ENCODE measurements at places on chromosomes 2 and 18.
A peak's percentile ranks its signal among the peaks of the same experiment; 100 is the strongest.

DNA sequence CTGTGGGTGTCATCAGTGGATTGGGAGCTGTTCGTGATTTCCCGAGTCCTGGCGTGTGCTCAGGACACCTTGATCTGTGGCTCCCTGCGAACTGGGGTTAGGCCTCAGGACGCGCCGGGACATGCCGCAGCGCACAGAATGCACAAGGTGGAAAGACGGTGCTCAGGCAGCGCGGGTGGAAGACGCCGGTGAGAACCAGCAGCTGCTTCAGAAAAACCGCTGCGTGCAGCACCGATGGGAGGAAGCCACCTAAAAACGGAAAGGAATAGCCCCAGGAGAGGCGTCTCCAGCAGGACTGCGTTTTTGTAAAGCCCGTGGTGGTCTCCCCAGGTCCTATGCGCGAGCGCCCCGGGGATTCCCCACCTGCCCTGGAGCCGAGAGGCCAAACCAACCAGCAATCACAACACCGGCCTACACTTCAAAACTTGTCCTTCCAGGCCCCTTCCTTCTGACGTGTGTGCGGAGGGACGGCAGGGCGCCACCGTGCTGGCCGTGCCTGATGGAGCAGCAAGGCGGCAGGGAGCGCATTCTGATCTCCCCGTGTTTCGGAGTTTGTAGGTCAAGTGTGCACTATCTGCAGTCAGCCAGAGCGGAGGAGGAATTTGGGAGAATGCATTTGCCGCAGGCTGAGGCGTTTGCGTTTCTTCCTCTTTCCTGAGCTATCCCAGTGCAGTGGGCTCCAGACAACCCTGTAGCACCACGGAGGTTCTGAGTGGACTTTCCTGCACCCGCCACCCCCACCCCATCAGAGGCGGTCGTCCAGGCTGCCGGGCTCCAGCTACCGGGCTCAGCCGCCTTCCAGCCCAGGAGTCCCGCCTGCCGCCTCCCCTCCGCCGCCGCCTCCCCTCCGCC, 32.2 kb downstream of the RTP5 start:
- DNase-seq: no peak

DNA sequence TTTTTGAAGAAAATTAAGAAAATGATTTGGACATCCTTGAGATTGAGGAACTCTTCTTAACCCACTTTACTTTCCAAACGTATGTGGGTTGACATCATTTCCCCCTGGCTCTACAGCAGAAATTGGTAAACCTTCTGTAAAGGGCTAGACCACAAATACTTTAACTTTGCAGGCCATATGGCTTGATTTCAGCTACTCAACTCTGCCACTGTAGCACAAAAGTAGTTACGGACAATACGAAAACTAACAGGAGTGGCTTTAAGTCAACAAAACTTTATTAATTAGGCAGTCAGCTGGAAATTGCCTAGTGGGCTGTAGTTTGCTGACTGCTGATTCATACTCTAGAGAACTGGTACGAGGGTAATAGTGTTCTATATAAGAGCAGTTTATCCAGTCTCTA, 83.2 kb upstream of the DTNB start:
- no peak for DNase-seq

- no peak for DNase-seq
Measured at GRCh38 chr2:224927646-224928173, 114.6 kb downstream of the DOCK10 start.

DNA sequence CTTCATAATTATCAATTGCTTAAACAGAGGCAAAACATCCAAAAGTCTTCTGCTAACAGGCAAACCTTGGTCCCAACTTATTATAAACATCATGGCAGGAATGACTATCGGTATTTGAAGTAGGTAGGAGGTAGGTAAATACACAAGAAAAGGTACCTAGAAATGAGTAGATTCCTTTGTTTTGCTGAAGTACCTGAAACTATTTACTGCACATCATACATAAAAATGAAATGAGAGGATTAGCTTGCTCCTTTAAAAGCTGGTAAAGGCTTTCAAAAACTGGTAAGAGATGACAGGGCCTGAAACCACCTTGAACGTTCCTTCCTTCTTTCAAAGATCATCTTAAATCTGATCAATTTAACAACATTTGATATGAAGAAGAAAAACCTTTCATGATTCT, 55.2 kb upstream of the MAPRE2 start:
- no peak for DNase-seq

GRCh38 chr2:232567721-232568120, 17.2 kb downstream of the EIF4E2 start:
- DNase-seq: no peak

DNA sequence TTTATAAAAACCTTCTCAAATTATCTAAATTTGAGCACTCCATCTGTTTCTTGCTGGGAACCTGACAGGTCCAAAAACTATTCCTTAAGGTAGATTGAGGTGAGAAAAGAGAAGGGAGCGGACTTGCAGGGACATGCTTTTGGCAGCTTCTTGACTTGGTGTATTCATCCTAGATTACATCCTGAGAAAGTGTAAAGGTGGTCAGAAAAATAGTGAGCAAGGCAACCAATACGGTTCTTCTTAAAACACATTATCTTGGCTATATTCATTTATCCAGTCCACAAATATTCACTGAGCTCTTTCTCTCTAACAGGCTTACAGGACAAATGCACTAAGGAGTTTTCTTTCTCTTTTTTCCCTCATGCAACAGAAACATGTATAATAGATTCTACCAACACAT, 230.0 kb downstream of the LRP1B start:
- DNase-seq: peak; percentile 8

DNA sequence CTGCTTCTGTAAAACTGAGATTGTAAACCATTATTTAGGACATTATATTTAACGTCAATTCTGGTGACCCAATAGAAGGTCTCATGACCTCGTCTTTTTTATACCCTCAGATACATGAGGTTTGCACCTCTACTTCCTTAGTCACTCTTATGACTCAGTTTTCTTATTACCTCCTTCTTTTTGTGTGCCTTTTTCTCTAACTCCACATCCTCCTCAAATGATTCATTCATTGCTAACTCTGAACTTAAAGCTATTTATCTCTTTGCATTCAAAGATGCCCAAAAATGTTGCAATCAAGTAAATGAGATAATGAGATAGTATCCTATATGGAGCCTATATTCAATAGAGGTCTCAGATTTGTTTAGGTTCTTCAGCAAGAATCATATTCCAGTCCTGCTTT, 121.0 kb upstream of the KYNU start:
- DNase-seq: no peak

- no peak for DNase-seq
Measured at GRCh38 chr2:203949228-203949627, 12.7 kb downstream of the ICOS start.

- DNase-seq: no peak
Measured at GRCh38 chr2:70906439-70907005, 29.2 kb upstream of the ATP6V1B1 start.

GRCh38 chr18:24941174-24941951, 410.6 kb downstream of the ZNF521 start:
- no peak for DNase-seq

DNA sequence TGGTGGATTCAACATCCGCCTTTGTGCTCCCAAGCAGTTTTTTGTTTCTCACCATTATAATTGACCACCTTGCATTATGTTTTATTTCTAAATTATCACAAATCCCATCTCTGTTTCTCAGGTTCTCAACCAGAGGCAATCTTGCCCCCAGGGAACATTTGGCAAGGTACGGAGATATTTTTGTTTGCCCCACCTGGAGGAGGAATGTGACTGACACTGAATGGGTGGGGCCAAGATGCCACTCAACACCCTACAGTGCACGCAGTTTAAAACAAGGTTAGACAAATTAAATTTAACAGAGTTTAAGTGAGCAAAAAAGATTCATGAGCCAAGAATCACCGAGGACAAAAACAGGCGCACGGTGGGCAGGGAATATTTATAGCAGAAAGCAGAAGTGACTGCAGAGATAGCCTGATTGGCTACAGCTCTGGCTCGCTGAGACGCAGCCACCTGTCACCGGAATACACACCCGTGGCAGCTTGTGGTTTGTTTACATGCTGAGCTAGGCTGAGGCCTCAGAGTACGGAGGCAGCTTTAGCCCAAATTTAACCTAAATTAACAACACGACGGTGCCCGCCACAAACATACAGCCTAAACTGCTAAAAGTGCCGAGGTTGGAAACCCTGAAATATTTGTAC, 150.0 kb upstream of the ALKAL2 start:
- DNase-seq: peak; percentile 51

GRCh38 chr18:35949090-35949489, 23.4 kb upstream of the RMP24 start:
- DNase-seq: no peak

DNA sequence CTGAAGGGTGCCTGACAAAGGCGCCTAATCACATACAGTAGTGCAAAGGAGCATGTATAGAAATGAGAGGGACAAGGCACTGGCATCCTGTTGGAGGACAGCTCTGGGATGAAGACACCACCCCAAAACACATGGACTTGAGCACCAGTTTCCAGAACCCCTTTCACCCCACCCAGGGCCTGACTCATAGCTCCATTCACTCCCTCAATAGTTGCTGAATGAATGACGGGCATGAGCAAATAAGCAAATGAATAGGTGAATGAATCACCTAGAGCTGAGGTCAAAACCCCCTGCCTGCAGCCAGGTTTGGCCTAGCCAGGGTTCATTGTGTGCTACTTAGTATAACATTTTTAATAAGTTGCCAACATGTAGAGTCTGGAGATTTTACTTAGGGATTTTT, 66.3 kb downstream of the NRP2 start:
- DNase-seq: peak; percentile 83

- peak; percentile 7 for DNase-seq
Measured at GRCh38 chr2:71798266-71799012, 345.1 kb downstream of the DYSF start.

- DNase-seq: no peak
Measured at GRCh38 chr18:30855762-30856161, 186.8 kb downstream of the DSC3 start.

- no peak for DNase-seq
Measured at GRCh38 chr2:160940271-160940670, 220.0 kb upstream of the TANK start.

DNA sequence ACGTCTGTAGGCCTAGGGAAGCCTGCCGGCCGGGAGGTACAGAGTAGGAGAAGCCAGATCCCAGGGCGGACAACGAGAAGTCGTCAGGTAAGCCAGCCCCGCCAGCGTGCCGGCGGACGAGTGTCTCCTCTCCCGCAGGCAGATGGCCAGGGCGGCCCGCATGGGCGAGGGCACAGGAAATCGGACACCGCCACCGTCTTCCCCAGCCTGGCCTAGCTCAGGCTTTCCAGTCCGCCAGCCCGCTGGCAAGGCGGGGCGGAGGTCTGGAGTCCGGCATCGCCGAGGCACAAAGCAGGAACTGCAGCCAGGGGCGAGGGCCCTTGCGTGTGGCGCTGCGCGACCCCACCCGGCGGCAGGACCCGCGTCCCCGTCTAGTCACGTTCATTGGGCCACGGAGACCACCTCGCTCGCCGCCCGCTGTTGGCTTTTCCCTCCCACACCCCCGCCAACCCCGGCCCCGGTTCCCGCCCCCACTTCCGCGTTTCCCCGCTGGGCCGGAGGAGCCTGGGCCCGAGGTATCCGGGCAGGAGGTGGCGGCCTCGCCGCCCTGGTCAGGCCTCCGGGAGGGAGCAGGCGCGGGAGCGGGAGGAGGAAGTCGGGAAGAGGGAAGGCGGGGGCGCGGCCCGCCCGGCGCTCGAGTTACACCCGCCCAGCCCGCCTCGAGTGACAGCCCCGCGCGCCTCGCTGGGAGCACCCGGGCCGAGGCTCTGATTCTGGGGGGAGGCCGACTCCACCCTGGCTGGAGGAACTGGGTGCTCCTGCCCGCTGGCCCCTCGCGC, at the start of gene GPD2:
Gene GPD2 (plus strand): TSS at position 662 of the 779 bp plus-strand sequence. CDS start 39,727 bp downstream, outside the sequence.
- peak; percentile 87 for DNase-seq

- DNase-seq: peak; percentile 72
Measured at GRCh38 chr2:67895227-67895941, 167.4 kb downstream of the C1D start.

GRCh38 chr2:205715831-205716525, 33.7 kb downstream of the NRP2 start:
- DNase-seq: no peak

- no peak for DNase-seq
Measured at GRCh38 chr2:468648-469336, 180.9 kb upstream of the ALKAL2 start.

DNA sequence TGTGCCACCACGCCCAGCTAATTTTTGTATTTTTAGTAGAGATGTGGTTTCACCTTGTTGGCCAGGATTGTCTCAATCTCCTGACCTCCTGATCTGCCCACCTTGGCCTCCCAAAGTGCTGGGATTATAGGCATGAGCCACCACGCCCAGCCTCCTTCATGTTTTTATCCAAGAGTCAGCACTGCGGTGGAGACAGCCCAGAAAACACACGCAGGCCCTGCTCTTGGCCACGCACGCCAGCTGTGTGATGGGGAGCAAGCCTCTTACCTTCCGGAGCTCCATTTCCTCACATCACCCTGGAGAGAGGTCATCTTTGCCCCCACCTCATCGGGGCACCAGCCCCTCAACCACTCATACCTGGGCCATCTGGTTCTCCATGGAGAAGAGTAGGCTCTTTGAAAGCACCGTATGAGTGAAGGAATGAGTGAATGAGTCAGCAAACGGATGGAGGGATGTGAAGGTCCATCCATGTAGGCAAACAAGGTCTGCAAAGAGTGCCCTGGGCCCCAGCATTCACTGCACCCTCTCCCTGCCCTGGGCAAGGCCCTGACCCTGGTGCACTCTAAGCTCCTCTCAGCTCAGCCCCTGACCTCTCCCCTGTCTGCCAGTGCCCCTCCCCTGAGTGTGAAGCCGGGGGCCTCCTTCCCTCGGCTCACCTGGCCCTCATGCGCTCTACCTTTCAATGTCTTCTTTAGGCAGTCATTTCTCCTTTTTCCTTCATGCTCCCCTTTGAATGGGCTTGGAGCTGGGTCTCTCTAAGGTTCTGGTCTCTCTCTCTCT, 7.4 kb downstream of the GYPC start:
- DNase-seq: no peak

DNA sequence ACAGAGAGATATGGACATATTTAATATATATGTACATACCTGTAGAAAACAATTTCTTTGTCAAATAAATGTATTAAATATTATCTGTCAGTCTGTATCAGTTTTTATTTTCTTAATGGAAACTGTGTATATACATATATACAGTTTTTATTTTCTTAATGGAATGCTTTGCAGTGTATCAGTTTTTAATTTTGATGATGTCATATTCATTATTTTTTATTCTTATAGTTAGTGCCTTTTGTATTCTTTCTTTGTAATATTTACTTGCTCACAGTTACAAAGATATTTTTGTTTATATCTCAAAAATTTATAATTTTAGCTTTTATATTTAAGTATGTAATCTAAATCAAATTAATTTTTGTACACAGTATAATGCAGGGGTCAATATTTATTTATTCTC, 20.6 kb downstream of the KCNH7 start:
- no peak for DNase-seq

DNA sequence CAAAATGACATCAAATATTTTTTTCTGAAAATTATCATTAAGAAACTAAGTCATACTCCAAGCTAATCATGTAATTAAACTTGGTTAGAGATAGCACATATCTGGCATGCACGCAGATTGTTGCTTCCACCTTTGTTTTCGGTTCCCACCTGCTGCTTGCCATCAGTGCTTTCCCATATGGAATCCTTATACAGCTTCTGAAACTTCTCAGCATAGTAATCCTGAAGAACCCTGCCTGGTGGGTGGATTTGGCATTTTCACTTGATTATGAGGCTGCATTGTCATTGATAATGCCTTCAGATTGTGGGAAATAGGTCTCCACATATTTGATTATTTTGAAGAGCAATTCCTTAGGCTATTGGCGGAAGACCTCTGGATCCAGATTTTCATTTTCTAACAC, 47.5 kb downstream of the ZC3H6 start:
- no peak for DNase-seq

Measured in NCI-H69 (cell line).